Endothelial cell (in vitro differentiated cells): ENCODE measurements at places on chromosomes 6 and 20. TPM values are rescaled to one million over a fixed set of nuclear protein-coding genes. Genes with fewer than 3 reads are reported as not detected.
A peak's percentile ranks its signal among the peaks of the same experiment; 100 is the strongest.

GRCh38 chr6:159008656-159009288, 8.8 kb upstream of the RSPH3 start:
- H3K36me3 ChIP-seq: no peaks in the 10 kb centered on the region
- H3K27ac ChIP-seq: no peak overlapping the region
- H3K27me3 ChIP-seq: peaks cover 5% of the 10 kb centered on the region
- no peak for DNase-seq

DNA sequence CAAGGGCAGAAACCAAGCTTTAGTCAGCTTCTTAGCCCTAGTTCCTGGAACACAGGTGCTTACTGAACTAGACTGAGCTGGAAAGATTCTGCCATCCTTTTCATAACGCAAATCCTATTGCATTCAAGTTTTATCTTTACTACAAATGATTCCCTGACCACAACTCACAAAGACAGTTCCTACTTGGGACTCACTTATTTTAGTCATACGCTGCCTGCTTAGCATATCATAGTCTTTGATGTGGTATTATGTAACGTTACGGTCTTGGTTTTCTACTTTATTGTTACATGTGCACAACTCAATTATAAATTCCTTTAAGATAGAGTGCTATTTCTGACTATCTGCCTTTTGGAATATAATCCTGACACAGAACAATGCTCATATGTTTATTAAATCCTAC, 59.1 kb downstream of the BLOC1S5 start:
- H3K36me3 ChIP-seq: no peaks in the 10 kb centered on the region
- no peak overlapping the region for H3K4me3 ChIP-seq
- H3K4me1 ChIP-seq: peaks cover 12% of the 10 kb centered on the region
- H3K27ac ChIP-seq: no peak overlapping the region
- H3K27me3 ChIP-seq: no peaks in the 10 kb centered on the region

DNA sequence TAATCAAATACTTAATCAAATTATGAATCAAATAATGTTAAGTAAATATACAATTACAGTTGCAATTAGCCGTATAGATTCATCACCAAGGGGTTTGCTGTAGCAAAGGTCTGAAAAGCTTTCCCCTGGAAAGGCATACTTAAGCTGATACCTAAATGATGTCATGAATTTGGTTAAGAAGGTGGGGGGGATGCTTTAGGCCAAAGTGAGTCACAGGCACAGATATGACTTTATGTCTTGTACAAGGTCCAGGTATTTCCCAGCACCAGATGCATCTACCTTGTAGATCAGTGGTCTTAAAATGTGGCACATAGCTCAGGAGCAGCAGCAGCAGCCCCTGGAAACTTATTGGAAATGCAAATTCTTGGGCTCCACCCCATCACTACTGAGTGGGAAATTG, 557.3 kb upstream of the CDH4 start:
- no peak for DNase-seq
- no peak overlapping the region for H3K27ac ChIP-seq
- H3K4me1 ChIP-seq: peaks cover 9% of the 10 kb centered on the region
- H3K27me3 ChIP-seq: no peaks in the 10 kb centered on the region
- no peak overlapping the region for H3K4me3 ChIP-seq

DNA sequence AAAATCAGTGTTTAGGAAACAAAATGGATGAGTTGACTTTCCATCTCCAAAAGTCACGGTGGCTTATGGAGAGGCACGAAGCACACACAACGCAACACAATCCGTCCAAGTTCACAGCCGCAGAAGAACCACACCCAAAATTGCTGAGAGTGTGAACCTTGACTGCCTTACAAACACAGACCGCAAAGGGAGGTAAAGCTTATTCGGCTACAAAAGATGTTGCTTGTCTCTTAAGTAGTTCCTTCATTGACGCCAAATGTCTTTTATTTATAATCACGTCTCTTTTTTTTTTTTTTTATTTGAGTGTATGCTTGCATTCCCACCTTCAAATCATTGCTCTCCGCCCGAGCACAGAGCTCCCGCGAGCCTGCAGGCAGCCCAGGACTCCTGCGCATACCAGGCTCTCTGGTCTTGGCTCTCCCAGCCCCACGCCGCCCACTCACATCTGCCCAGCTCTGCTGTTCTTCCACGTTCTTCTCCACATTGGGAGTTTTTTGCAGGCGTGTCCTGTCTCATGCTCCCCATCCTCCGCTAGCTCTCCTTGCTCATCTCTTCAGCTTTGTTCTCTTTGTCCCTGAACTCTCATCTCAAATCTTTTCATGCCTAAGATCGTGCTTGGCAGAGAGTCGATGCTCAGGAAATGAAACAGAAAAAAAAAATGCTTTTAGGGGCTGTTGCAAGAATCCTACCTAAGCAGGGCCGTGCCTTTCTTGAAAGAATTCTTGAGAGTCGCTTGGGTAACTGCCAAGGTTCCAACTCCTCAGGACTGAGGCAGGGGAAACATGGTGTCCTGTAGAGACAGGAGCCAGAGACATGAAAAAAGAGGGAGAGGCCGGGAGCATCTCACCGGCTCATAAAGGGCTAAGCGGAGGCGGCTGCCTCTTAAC, 25.8 kb downstream of the LY86 start:
- H3K27me3 ChIP-seq: peaks cover 3% of the 10 kb centered on the region
- H3K36me3 ChIP-seq: no peaks in the 10 kb centered on the region
- peaks cover 9% of the 10 kb centered on the region for H3K4me1 ChIP-seq
- no peak for DNase-seq
- H3K4me3 ChIP-seq: no peak overlapping the region

- H3K27ac ChIP-seq: no peak overlapping the region
- no peaks in the 10 kb centered on the region for H3K4me1 ChIP-seq
- no peak for DNase-seq
- H3K4me3 ChIP-seq: no peak overlapping the region
These were observed 35.4 kb downstream of the CYP24A1 start for GRCh38 chr20:54138427-54138826.

- H3K4me1 ChIP-seq: peaks cover 26% of the 10 kb centered on the region
- no peak overlapping the region for H3K27ac ChIP-seq
- no peaks in the 10 kb centered on the region for H3K36me3 ChIP-seq
- H3K4me3 ChIP-seq: no peak overlapping the region
- DNase-seq: no peak
These were observed 75.5 kb upstream of the ELOVL5 start for GRCh38 chr6:53424300-53424699.

DNA sequence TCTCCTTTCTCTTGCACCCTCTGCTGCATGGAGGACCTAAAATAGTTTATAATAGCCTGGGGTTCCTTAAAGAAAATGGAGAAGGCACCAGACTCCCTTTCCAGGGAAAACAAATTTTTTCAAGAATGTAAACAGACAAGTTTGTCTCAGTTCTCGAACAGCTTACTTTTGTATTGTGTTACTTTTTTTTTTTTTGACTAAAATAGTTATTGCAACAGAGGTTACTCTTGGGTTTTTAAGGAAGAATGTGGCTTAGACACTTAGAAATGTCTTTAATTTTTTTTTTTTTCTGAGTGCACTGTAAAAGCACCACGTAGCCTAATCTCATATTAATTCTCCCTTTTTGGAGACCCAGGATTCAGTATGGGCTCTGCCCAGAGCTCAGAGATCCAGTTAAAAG, 148.7 kb upstream of the CARMIL1 start:
- H3K27ac ChIP-seq: no peak overlapping the region
- DNase-seq: no peak
- H3K27me3 ChIP-seq: no peaks in the 10 kb centered on the region
- H3K4me3 ChIP-seq: no peak overlapping the region
- H3K4me1 ChIP-seq: no peaks in the 10 kb centered on the region

DNA sequence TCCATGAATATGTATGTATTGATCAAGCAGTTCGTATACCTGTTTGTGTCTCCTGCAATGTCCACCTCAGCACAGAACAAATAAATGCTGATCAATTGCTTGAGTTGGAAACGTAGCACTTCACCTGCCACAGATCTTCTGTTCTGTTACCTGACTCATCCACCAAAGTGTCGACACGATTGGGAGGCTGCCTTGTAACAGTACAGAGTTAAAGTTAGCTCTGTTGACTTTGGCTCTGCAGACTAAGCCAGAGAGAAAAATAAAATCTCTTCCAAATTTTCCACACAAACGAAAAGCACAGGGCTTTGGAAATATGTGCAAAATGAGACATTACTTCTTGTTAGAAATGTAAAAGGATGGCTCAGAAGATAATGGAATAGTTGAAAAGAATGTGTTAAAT, 245.4 kb downstream of the NRN1 start:
- no peak for DNase-seq
- peaks cover 4% of the 10 kb centered on the region for H3K27me3 ChIP-seq
- H3K27ac ChIP-seq: no peak overlapping the region
- peaks cover 4% of the 10 kb centered on the region for H3K4me1 ChIP-seq
- no peaks in the 10 kb centered on the region for H3K36me3 ChIP-seq
- H3K4me3 ChIP-seq: no peak overlapping the region

Gene RHAG
- 0.46 TPM for total RNA-seq

DNA sequence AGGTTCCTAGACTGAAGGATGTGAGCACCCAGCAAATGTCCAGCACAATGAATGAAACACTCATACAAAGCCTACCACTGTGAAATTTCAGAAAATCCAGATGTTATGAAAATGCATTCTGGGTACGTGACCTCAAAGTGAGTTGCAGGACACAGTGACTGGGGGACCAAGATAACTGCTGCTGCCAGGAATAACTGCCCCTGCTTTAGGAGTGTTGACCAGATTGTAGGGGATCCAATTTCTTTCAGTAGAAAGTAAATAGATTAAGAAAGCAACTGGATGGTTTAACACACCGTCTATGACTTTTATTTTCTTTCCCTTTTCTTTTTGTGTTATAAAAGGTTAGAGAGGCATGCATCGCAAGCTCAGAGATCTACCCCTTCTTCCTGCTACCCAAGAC, 29.5 kb downstream of the MYLK4 start:
- no peak for DNase-seq
- no peak overlapping the region for H3K4me3 ChIP-seq
- H3K4me1 ChIP-seq: no peaks in the 10 kb centered on the region
- H3K27ac ChIP-seq: no peak overlapping the region
- no peaks in the 10 kb centered on the region for H3K36me3 ChIP-seq
- peaks cover 1% of the 10 kb centered on the region for H3K27me3 ChIP-seq

Gene PNLDC1
- total RNA-seq: not detected

Gene BMP5
- 0.18 TPM for total RNA-seq

Gene PXDC1
- 41.0 TPM for total RNA-seq

DNA sequence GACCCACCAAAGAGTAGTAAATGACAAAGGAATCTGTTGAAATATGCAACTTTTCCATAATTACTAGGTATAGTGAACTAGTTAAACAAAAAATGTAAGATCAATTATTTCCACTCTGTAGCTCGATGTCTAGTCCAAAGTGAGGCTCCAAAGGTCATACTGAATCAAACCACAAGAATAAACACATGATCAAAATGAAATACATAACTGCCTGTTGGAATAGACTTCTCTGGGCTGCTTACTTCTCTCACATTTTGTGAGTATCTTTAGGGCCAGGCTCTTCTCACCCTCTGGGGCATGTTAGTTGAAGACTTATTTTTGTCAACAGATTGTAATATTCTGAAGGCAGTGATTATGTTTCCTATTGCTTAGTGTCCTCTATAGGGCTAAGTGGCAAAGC, 103.7 kb upstream of the TMEM170B start:
- peaks cover 2% of the 10 kb centered on the region for H3K27me3 ChIP-seq
- peaks cover 13% of the 10 kb centered on the region for H3K4me1 ChIP-seq
- no peak overlapping the region for H3K27ac ChIP-seq
- no peak for DNase-seq

Gene ARMH2
- not detected for total RNA-seq

DNA sequence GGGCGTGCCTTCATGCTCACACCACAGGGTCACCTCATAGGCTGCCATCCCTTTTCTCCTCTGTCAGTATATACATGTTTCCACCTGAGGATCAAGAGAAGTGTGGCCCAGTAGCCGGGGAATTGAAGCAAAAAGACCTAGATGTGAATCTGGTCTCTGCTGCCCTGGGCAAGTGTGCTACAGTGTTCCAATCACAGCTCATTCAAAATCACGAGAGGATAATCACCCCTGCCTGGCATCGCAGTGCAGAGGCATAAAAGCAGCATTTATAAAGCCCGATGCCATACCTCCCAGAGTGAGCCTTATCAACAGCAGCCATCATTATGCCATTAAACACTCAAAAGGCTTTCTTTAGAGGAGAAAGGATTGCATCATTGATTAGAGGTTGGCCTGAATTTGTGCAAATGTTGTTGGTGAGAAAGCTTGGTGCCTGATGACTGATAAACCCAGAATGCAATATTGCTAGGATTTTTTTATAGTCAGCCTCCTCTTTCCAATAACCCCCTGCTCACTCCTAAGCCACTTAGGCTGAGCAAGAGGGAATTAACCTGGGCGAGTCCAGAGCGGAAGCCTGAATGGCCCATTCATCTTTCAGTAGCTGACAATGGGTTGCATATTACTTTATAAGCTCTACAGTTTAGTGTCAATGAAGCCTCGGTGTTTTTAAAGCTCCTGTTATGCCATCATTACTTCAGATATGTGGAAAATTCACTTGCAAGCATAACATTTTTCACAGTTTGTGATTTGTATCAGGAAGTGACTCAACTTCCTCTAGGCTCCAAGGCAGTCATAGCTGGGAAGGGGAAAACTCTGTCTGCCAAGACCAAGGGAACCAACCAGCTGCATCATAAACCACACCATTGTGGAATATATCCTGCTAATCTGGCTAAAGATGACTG, 92.5 kb upstream of the NXT1 start:
- H3K36me3 ChIP-seq: no peaks in the 10 kb centered on the region
- no peak for DNase-seq
- H3K27ac ChIP-seq: no peak overlapping the region
- H3K4me3 ChIP-seq: no peak overlapping the region
- peaks cover 40% of the 10 kb centered on the region for H3K4me1 ChIP-seq

DNA sequence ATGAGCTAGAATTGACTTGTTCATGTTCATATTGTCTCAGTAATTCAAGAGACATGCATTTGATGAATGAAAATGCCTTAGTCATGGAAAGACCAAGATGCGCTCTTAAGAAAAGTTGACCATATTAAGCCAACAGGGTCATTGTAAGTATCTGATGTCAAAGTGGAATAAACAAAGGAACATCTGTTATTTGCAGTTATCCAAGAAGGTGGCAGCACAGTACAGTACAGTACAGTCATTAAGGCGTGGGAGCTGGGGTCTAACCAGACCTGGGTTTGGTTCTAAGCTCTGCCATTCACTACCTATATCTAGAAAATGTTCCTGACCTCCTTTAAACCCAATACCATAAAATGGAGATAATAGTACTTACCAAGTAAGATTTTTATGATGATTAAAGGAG, 178.1 kb downstream of the BACH2 start:
- peaks cover 6% of the 10 kb centered on the region for H3K4me1 ChIP-seq
- no peak for DNase-seq
- no peaks in the 10 kb centered on the region for H3K27me3 ChIP-seq

DNA sequence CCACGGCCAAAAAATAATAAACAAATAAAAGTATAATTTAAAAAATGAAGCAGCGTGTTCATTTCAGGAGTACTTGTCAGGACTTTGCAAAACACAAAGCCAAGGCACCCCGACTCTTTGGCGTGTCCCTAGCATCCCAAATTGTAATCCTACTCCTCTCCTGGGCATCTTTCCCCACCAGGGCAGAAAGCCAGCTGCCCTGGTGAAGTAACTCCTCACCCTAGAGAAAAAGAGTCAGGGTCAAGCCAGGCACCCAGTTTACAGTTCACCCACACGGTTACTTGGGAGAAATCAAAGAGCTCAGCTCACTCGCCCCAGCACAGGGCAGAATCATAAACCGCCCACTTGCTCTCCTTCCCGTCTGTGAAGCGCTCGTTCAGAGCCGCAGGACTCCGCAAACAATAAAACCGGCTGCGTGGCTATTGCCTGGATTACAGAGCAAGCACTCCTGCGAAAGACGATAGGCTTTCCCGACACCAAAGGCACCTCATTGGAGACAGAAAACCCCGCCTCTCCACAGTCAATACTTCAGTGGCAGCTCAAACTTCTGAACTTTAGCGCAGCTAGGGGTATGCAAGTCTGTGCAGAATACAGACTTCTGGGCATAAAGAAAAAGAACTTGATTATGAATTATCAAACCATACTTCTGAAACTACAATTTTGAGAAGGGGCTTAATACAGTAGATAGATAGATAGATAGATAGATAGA, 73.0 kb upstream of the NHSL1 start:
- peak overlapping the region; percentile 73 for H3K4me3 ChIP-seq
- H3K4me1 ChIP-seq: peaks cover 6% of the 10 kb centered on the region
- H3K36me3 ChIP-seq: no peaks in the 10 kb centered on the region
- H3K27ac ChIP-seq: no peak overlapping the region
